ENCODE measurements at places on chromosomes 7 and 10.

GRCh38 chr7:35694161-35694783, 663 bp downstream of the HERPUD2 start:
- no peak for DNase-seq

GRCh38 chr7:151524331-151524730, 4.6 kb upstream of the RHEB start:
- DNase-seq: no peak

DNA sequence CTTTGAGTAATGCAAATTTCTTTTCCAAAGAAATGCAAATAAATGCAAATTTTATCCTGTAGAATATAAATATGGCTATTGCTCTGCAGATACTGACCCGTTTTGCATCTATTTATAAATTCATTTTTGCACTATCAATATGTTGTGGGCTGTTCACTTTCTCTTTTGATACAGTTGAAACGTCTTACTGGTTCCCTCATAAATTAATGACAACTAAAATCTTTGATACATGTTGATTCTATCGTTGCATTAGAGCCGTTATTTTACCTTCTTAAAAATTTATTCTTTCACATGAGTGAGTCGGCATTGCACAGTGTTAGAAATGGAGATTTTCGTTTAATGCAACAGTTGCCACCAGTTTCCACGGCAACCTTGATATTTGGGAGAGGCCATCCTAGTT, 689.3 kb upstream of the FOXK1 start:
- DNase-seq: no peak

DNA sequence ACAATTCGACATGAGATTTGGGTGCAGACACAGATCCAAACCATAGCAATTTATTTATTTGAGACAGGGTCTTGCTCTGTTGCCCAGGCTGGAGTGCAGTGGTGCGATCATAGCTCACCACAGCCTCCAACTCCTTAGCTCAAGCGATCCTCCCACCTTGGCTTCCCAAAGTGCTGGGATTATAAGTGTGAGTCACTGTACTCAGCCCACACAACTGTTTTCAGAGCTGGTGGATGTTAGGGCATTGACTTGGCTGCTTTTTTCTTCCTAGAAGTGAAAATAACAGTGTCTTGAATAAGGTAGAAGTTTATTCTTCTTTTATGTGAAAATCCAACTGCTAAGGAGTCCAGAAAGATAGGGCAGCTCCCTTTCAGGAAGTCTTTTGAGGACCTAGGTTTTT, 132.1 kb downstream of the CCDC3 start:
- DNase-seq: no peak

GRCh38 chr10:131947631-131948347, 33.9 kb downstream of the BNIP3 start:
- DNase-seq: no peak

- no peak for DNase-seq
Measured at GRCh38 chr7:99385564-99385963, 11.0 kb downstream of the ARPC1B start.

- DNase-seq: no peak
Measured at GRCh38 chr10:35307297-35307696, 29.0 kb upstream of the CCNY start.

DNA sequence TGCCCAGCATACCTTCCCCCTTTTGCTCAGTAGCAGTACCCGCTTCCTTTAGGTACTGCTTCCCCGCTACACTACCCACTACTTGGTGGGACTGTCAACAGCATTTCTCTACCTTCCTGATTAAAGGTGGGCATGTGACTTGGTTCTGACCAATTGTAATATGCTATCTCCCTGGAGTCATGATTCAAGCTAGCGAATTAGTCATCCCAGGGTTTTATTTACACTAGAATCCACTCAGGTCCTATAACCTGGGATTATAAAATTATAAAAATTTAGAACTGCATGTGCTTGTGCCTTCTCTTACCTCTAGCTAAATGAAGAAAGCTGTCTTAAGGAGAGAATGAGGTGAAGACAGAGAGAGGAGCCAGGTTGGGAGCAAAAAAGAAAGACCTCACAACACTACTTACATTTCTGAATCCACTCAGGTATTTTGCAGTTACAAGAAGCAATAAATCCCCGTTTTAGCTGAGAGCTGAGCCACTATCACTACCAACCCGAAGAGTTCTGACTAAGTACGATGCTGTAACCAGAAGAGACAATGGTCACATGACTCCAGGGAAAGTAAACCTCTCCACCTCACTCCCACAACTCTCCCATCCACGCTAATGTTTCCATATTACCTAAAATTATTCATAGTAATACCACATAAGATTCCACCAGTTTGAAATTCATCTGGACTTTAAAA, 9.7 kb downstream of the GBX1 start:
- no peak for DNase-seq

DNA sequence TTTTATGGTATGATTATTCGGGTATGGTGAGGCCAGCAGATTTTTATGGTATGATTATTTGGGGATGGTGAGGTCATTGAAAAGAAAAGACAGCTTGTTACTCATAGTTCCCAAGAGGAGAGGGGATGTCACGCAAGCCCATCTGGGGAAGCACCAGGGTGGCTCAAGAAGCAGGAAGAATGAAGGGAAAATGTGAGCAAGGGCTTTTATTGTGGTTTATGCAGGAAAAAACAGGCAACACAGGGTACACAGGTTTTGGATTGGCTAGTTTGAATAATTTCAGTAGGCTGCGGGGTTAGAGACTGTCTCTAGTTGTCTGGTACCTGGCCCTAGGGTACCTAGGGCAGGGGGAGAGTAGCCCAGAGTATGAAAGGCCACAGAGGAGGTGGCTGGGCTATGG, 26.8 kb upstream of the DGKI start:
- no peak for DNase-seq

DNA sequence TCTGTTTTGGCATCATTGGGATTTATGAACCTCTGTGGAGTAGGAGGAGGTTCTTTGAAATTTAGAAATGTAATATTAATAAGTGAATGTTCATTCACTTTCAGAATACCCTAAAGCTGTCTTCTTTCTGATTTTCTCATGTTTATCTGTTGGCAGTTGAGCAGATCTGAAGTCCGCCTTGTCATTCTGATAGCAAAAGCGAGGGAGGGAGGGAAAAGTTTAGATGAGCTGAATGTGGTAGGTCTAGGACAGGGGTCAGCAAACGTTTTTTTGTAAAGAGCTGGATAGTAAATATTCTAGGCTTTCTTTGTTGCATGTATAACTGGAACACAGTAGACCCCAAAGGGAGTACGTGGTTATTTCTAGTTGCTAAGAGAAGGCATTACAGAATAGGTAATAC, 94.4 kb upstream of the GATA3 start:
- no peak for DNase-seq

DNA sequence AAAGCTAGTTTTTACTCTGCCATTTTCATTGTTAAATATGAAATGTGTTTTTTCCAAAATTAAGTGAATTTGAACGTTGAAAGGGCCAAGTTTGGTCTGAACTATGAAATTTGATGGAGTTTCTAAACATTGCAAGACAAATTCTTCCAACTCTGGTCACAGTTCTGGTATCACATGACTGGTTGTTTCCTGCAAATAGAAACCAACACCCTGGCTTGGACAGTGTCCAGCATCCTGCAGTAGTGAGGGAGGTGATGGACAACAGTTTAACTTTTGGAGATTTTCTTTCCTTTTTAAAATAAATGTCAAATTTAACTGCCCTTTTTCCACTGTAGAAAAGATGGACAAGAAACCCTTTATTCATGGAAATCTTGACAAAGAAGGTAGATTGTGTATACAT, 54.8 kb upstream of the AGBL3 start:
- DNase-seq: no peak

DNA sequence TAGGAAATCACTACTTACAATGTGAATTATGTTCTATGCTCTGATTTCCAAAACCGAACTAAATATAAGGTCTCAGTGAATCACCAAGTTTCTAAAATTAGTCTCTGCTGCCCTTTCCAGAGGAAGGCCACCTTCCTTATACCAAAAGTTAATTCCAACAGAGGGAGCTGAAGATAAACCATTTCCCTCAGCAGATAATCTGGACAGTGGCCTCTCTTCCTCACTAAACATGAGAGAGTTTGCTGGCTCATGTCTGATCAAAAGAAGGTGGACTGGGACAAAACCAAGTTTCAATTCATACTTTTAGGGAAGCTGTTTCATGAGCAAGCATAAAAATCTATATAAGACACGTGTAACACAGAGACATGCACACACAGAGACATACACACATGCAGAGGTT, 6.4 kb downstream of the FEZF1 start:
- no peak for DNase-seq

GRCh38 chr7:148978091-148978490, 50.2 kb downstream of the PDIA4 start:
- DNase-seq: no peak

DNA sequence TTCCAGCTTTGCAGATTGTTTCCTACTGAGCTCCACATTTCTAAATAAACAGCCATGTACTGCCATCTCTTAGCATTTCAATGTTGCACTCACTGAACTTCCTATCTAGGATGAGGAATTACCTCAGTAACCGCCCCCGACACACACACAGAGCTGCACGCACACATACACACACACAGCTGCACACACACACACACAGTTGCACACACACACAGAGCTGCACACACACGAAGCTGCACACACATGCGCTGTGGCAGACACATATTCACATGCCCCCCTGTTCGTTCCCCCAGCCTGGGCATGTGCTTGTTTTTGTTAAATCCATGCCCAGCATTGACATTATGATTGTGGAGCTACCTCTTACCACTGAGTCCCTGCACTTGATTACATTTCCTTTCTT, 39.6 kb upstream of the CNPY1 start:
- DNase-seq: no peak

- no peak for DNase-seq
Measured at GRCh38 chr7:152849128-152849527, 89.6 kb downstream of the ACTR3B start.

- DNase-seq: no peak
Measured at GRCh38 chr10:62231805-62232204, 36.8 kb downstream of the RTKN2 start.

GRCh38 chr7:142800699-142801260, 30.0 kb downstream of the PRSS2 start:
- no peak for DNase-seq

GRCh38 chr10:100705139-100705538, 40.2 kb upstream of the PAX2 start:
- no peak for DNase-seq

DNA sequence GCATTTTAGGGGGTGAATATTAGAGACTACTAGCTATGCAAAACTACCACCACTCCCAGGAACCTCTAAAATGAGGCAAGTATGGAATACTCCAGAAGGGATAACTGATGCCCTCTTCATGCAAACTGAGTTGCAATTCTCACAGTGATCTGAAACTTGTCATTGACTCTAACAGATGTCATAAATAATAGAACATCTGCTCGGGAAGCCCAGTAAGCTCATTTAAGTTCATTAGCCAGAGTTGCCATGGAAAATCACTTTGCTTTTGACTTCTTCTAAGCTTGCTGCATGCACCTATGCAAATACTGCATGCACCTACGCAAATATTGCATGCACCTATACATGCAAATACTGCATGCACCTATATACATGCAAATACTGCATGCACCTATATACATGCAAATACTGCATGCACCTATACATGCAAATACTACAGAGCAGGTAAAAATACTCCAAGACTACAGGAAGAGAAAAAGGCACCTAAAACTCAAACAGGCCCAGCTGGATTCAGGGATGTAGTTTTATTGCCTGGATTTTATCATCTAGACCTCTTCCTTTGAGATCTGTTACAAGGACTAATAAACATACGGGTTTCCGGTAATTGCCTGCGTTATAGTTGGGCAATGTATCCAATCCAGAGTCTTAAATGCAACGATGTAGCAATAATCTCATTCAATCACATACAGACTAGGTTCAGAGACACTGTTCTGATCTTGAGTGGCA, 1061.1 kb upstream of the AUTS2 start:
- no peak for DNase-seq

DNA sequence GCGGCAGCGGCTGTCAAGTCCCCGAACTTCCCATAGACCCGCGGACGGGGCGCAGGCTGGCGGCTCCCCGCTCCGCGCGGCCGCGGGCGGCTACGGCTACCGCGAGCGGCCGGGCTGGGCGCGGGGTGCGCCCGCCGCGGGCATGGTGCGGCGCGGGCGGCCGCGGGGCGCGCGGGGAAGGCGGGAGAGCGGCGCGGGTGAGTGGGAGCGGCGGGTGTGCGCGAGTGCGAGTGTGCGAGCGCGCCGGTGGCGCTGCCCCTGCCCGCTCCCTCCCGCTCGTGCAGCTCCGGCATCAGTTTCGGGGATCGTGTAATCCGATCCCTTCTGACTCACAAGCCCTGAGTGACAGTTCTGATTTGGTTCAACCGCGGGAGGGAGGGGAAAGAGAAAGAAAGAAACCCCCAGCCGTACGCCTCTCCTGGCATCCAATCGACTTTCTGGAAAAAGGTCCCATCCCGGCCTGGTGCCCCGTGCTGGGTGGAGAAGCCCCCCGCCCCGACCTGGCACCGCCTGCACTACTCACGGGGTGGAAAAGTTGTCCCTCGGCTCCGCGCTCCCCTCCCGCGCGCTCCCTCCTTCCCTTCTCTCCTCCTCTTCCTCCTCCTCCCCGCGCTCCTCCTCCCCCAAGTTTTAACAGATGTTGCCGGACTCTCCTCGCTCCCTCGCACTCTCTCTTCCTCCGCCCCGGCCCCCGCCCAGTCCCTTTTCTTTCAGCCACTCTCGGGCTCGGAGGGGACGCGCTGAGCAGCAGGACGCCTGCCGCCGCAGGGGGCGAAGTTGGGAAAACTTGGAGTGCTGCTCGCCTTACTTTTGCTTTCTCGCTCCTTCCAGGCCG, at the start of gene GLI3:
TSS of gene GLI3 (minus strand) at position 234 of the 835 bp plus-strand sequence. CDS start 13,956 bp downstream, outside the sequence.
- DNase-seq: peak; percentile 28

DNA sequence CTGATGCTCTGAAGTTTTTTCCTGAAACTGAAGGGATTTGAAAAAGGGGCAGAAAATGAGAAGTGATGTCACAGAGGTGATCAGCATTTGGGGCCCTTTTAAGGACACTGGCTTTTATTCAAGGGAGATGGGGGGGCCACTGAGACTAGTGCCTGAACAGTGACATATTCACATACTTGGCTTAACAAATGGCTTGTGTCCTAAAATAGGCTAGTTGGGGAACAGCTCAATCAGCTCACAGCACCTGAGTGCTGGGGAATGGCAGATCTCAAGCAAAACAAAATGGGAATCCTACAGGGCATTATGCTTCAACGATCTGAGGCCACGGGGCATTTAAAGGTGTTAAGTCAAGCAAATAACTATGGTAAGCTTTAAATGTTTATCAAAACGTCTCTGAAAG, 90.1 kb downstream of the UBE2H start:
- DNase-seq: no peak

GRCh38 chr7:33873518-33873917, 31.8 kb upstream of the BMPER start:
- no peak for DNase-seq

GRCh38 chr10:91381257-91381891, 28.8 kb upstream of the HECTD2 start:
- DNase-seq: no peak

GRCh38 chr7:29207162-29207801, 12.7 kb downstream of the CHN2 start:
- no peak for DNase-seq
